Calu3 (cell line): ENCODE measurements at places on chromosomes 16 and 17.

DNA sequence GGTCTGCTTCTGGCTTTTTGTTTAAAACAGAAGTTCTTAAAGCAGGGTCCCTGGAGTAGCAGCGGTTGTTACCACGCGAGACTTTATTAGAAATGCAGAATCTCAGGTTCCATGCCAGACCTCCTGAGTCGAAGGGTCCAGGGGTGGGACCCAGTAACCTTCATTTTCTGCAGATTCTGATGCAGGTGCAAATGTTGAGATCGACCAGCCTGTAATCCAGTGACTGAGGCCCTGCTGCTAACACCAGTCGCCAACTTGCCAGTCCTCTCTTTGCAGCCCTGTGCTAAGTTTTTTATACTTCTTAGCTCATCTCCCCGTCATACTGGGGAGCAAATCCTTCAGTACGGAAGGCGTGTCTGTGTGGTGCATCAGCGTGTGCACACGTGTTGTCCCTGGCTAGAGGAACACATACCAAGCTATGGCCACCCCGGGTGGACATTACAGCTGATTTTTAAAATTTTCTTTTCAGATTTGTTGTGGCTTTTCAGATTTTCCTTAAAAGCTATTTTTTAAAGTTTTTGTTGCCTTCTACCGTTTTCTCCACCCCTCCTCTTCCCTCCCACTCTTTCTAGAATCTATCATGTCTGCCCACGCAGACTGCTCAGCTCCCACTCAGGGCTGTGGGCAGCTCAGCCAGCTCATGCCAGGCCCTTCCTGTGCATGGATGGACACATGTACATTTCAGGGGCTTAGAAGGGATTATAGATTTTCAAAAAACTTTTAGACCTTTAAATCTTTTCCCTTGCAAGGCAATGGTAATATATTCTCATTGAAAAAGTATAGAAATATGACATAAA, 57.7 kb downstream of the MEAK7 start:
- DNase-seq, result no peak
- peaks cover 39% of the 10 kb centered on the region for H3K36me3 ChIP-seq
- peaks cover 14% of the 10 kb centered on the region for H3K4me1 ChIP-seq
- H3K27me3 ChIP-seq, result no peaks in the 10 kb centered on the region

- H3K4me1 ChIP-seq, result peaks cover 32% of the 10 kb centered on the region
- peaks cover 32% of the 10 kb centered on the region for H3K36me3 ChIP-seq
- no peak for DNase-seq
- no peaks in the 10 kb centered on the region for H3K27me3 ChIP-seq
Measured at GRCh38 chr16:53056392-53056881, 1.6 kb downstream of the CHD9 start.

DNA sequence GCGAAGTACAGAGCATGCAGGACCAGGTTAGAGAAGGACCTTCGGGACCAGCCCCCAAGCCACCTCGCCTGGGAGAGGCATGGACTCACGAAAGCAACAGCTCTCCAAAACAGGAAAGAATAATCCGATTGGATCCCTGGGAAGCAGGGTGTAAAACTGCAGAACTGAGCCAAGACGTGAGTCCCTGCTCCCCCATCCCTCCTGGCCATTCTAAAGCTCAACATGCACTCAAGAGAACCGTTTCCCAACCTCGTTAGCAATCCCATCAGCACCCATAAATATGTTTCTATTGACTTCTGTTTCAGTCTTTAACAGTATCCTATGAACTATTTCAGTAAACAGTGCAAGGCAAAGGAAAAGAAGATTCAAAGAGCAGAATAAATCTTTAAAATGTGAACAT, 167.0 kb downstream of the COPRS start:
- no peaks in the 10 kb centered on the region for H3K4me1 ChIP-seq
- no peak overlapping the region for H3K4me3 ChIP-seq
- no peaks in the 10 kb centered on the region for H3K36me3 ChIP-seq
- H3K27me3 ChIP-seq, result no peaks in the 10 kb centered on the region
- DNase-seq, result no peak

- H3K4me1 ChIP-seq, result peaks cover 67% of the 10 kb centered on the region
- peak; percentile 66 for DNase-seq
Measured at GRCh38 chr17:38352245-38353085, 821 bp downstream of the SOCS7 start.

DNA sequence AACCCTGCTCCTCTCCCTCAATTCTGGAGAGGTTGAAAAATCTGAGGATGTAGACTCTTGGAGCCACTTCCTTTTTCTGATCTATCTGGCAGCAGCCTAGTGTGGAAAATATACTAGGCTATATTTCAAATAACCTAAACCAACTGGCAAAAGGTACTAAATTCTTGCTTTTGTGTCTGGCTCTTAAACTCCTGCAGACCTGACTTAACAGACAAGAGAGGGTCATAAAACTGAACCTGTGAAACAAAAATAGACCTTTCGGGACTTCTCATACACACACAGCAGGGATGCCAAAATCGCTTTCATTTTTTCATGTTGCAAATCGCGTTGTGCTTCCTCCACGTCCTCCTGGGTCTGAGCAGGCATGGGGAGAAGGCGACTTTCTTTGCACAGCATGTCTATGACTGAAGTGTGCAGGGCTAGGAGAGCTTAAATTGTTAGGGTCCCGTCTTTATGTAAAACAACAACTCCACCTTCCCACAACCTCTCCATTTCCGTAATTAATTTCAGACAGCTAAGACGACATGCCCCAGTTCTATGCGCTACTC, 520.7 kb upstream of the PSMD7 start:
- DNase-seq, result no peak
- H3K4me3 ChIP-seq, result no peak overlapping the region
- no peaks in the 10 kb centered on the region for H3K36me3 ChIP-seq
- H3K4me1 ChIP-seq, result no peaks in the 10 kb centered on the region
- peaks cover 71% of the 10 kb centered on the region for H3K27me3 ChIP-seq

DNA sequence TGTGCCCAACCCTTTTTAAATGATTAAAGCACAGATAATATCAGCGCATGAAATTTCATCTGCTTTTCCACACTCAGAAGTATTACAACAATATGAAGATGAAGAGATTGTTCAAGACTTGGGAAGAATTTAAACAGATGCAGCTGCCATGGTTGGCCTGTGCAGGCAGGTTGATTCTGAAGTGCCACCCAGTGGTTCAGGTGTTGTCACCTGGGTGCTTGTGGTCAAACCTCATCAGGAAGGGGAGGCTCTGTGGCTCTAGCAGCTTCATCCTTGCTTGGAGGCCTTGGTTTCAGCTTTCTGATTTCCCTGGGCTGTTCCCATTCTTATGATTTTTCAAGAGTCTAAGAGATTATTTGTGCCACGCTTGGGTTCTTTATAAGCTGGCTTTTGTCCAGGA, 22.2 kb upstream of the CLEC18C start:
- H3K36me3 ChIP-seq, result peaks cover 40% of the 10 kb centered on the region
- H3K27me3 ChIP-seq, result no peaks in the 10 kb centered on the region
- H3K4me1 ChIP-seq, result no peaks in the 10 kb centered on the region
- H3K4me3 ChIP-seq, result no peak overlapping the region

- no peak overlapping the region for H3K4me3 ChIP-seq
- no peak for DNase-seq
- no peaks in the 10 kb centered on the region for H3K36me3 ChIP-seq
- H3K27me3 ChIP-seq, result peaks cover 29% of the 10 kb centered on the region
- no peak overlapping the region for H3K27ac ChIP-seq
Measured at GRCh38 chr17:56322991-56323390, 169.7 kb downstream of the ANKFN1 start.
